ENCODE measurements at places on chromosomes 3 and 15. TPM values are rescaled to one million over a fixed set of nuclear protein-coding genes. Genes with fewer than 3 reads are reported as not detected.

DNA sequence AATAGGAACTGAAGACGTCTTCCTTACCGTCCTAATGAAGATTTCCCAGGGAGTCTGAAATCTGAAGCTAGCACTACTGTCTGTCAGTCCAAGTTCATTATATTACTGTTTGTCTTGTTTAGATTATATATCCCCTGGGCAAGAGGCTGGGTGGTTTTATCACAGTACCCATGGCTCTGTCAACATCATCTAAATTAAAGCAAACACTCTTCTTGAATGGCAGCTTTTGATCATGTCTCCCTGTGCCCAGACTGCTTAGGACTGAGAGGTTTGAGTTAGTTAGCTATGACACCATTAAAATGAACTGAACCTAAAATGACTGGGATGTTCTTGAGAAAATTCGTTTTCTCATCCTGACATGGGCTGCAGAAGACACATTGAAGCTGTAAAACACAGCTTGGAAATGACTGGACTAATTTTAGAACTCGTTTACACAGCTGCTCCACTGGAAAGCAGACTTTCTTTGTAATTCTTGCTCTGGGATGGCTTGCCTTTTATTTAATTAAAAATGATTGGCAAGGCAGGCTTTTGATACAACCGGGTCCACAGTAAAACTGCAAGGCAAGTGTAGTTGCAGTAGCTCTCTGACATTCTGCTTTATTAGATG is 243.5 kb downstream of the MFSD1 start:
- no peak for DNase-seq

- no peak for DNase-seq
Measured at GRCh38 chr3:197750858-197751737, 1.4 kb downstream of the FYTTD1 start.

GRCh38 chr15:33926260-33926659 is 42.0 kb upstream of the CHRM5 start:
- DNase-seq: no peak

- no peak for DNase-seq
Measured at GRCh38 chr3:152540120-152540519, 271.4 kb downstream of the MBNL1 start.

- no peak for DNase-seq
Measured at GRCh38 chr3:151789853-151790463, 24.0 kb upstream of the AADAC start.

GRCh38 chr3:147403511-147403910 is 2.8 kb downstream of the ZIC4 start:
- no peak for DNase-seq

- no peak for DNase-seq
Measured at GRCh38 chr15:33730815-33731214, 237.5 kb upstream of the CHRM5 start.

DNA sequence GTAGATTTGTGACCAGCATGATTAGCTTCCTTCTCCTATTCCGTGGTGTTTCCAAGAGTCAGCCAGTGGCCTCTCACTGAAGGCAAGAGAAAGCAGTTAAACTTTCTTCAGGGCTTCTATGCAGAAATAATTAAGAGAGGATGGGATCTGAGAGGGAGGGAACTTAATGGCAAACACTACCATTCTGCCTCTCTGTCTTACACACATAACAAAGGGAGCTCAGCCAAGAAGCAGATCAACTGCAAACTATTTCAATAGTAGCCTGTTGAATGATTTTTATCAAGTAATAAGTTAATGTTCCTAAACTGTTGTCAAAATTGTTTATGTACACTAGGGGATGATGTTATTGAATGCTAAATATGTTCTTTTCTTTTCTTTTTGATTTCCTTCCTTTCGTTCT is 11.8 kb downstream of the OXSR1 start:
- no peak for DNase-seq

- no peak for DNase-seq
Measured at GRCh38 chr3:124266487-124266886, 274.6 kb upstream of the ROPN1 start.

- DNase-seq: no peak
Measured at GRCh38 chr3:190269101-190269500, 53.1 kb downstream of the CLDN1 start.

DNA sequence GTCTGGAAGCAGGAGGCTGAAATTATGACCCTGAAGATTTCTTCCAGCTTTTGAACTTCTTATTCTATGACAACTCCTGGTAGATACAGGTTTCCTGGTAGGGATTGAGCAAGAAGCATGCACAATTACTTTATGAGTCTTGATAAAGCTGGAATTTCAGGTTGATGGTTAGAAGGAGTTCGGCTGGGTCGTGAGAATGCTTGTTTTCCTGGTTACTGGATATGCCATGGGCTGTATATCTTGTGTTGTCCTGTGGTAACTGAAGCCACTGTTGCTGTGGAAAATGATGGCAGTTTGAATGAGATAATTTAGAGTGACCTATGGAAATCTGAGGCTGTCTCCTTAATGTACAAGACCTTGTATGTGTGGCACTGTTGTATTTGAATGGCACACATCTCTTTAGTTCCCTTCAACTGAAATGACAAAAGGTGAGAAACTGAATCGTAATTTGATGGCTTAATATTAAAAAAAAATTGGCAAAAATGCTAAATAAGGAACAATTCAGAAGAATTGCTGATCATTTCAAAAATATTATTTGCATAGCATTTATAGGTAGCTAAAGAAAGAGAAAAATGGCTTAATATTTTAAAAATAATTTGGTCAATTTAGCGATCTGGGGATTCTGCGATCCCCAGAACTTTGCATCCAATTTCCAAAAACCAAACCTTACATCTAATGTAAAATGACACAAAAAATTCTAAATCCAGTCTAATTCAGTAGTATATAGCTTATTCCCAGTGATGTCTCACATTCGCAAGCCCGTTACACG is 1.1 kb upstream of the UBE2E1 start:
- no peak for DNase-seq

- no peak for DNase-seq
Measured at GRCh38 chr3:150449169-150449721, 41.1 kb downstream of the TSC22D2 start.

GRCh38 chr15:27868828-27869404 is 230.2 kb downstream of the OCA2 start:
- no peak for DNase-seq

GRCh38 chr15:25676070-25676469 is 187.1 kb downstream of the ATP10A start:
- DNase-seq: no peak

- DNase-seq: no peak
Measured at GRCh38 chr3:140284372-140284771, 349.4 kb downstream of the CLSTN2 start.

DNA sequence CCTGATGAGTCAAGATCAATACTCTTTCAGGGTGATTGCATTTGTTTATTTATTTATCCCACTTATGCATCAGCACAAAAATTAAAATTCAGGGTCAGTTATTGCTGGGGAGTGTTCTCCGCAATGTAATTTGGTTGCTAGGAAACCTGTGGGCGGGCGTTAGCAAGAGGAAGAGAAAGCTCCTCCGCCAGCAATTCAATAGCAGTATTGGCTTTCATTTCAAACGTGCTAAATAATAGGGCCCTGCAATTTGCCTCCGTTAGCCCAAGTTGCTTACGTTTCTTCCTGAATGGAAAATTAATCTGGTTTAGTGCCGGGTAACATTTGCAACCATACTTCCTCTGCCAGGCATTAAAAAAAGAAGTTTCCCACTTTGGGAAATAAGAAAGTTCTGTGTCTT is 35.5 kb upstream of the PLCL2 start:
- no peak for DNase-seq

DNA sequence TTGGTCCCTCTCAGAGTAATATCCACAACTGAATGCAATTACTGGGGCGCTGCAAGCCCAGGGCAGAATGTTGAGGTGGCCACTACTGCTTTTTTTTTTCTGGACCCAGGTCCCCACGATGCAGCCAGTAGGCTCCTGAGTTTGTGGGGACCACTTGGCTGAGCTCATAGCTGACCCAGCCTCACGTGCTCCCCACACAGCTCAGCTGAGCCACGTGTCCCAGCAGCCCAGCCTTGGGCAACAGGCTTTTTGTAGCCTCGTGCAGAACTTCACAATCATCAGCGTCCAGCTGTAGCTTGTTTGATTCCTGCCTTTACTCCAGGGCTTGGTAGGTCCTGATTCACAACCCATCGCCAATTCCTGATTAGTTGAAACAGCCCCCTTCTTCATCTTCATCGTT is 117.3 kb downstream of the ETFA start:
- no peak for DNase-seq

DNA sequence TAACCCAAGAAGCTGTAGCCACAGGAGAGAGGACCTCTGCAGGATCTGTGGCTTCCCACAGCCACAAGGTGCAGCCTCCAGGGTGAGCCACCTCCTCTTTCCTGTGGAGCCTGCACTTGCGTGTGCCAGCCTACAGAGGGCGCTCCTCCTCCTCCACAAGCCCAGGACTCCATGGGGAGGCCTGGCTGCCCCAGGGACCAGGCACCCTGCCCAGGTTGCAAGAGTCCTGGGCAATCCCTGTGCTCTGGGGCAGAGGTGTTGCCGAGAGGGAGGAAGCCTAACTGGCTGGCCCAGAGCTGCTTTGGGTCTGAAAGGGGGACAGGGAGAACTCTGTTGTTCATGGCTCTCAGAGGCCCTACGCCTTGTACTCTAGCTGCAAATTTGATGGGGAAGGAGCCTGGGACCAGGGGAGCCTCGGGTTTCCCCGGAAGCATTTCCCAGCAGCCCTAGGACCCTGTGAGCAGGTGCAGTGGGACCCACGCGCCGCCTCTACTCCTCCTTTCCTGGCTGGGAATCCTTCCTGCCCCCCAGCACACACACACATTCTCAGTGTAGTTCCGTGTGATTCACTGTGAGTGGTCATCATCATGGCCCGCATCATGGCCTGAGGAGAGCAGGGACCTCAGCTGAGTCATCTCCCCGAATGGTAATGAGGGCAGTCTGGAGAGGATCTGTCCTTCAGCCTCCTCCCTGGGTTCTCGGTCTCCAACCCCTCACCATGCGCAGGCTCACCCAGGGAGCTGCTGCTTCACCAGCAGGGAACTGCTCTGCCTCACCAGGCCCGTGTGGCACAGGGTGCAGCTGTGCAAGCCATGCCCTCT is 24.3 kb downstream of the TBC1D21 start:
- DNase-seq: no peak

GRCh38 chr3:99562990-99563607 is 75.3 kb upstream of the COL8A1 start:
- no peak for DNase-seq

DNA sequence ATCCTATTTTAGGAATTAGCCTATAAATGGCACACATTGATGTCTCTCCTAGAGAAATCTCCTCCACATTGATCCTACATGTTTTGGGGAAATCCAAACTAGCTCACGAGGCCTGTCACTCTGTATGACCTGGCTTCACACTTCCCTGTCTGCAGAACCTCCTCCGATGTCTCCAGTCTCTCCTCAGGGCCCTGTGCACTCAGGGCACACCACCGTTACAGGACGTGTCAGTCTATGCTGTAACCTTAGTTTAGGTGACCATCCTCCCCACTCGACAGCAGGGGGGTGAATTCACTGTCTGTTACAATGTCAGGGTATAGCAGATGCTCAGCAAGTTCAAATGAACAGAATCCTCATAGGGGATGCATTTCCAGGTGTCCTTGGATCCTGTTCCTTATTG is 249.1 kb downstream of the OCA2 start:
- no peak for DNase-seq

- DNase-seq: no peak
Measured at GRCh38 chr3:194713299-194714136, 27.8 kb downstream of the FAM43A start.

DNA sequence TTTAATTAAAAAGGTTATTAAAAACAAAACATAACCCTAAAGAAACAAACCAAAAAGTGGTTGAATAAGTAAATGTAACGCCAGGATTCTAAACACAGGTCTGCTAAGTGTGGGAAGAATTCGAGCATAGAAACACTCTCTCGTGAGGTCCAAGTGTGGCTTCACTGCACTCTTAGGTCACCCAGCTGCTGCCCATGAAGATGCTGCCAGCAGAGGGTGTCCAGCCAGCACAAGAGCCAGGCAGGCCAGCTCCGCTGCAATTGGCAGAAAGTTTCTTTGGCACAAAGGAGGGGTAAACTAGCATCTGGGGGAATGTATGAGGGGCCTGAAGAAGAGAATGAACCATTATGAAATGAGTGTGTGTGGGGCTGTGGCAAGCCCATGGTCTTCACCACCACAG is 215.7 kb upstream of the FEZF2 start:
- DNase-seq: no peak

Gene DNAJB8
- polyA plus RNA-seq: not detected

Gene ANKRD63
- not detected for polyA plus RNA-seq

Gene GPR171
- polyA plus RNA-seq: 1.5 TPM

Gene PRRT3
- polyA plus RNA-seq: 2.8 TPM

Gene HYAL1
- polyA plus RNA-seq: 7.0 TPM

Gene PTPN23
- polyA plus RNA-seq: 21.4 TPM

Gene POLQ
- polyA plus RNA-seq: 0.11 TPM

All from urinary bladder (tissue), 4 donors.